Activated CD8-positive, alpha-beta memory T cell treated with anti-CD3 and anti-CD28 coated beads for 4 hours (primary cell): ENCODE measurements at places on chromosomes 2 and 18.

GRCh38 chr2:116676776-116677175 lies 1137.7 kb upstream of the DDX18 start:
- no peak for DNase-seq

DNA sequence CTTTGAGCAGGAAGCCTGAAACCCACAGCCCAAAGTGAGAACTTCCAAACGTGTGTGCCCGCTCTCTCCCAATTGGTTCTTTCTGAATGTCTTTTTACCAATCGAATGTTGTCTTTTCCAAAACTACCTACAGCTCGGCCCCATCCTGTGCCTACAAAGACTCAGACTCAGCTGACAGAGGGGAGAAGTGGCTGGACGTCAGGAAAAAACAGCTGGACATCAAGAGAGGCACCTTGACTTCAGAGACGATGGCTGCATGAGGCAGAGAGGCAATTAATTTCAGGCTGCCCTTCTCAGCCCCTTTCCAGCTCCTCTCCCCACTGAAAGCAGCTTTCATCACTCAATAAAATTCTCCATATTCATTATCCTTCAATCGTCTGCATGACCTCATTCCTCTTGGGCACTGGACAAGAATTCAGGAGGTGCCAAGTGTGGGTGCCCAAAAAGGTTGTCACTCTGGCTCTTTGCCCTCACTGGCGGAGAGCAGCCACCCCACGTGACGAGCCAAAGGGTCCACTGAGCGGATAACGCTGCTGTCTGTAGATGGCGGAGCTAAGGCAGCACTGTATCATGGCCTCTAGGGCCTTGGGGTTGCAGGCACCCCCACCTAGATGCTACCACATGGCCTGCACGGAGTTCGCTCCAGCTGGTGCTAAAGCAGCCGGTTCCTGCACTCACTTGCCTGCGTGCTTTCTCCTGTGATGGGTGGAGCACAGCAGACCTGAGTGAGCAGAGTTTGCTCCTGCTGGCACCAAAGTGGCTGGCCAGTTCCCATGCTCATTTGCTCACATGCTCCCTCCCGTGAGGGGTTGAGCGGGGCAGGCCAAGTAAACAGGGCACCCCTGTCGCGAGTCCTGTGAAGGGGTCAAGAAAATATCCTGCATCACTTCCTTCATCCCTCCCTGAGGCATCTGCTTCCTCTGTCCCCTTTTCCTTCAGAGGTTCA lies 37.9 kb downstream of the FAM210A start:
- DNase-seq, result no peak

DNA sequence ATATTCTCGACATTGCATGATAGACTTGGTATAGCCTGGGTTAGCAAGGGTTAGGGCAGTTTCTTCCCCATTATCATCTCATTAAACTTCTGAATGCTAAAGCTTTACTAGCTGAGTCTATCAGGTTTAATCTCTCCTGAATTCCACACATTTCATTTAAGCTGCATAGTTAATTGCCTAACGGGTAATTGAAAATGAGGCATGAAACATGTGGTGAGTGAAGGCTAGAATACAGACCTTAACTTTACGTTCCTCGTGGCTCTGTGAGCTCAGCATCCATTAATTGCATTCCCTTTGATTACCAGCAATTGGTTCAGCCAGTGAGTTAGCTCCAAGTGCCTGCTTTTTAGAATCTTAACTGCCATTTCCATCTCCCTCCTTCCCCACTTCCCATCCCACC lies 126.5 kb upstream of the MEX3C start:
- no peak for DNase-seq

DNA sequence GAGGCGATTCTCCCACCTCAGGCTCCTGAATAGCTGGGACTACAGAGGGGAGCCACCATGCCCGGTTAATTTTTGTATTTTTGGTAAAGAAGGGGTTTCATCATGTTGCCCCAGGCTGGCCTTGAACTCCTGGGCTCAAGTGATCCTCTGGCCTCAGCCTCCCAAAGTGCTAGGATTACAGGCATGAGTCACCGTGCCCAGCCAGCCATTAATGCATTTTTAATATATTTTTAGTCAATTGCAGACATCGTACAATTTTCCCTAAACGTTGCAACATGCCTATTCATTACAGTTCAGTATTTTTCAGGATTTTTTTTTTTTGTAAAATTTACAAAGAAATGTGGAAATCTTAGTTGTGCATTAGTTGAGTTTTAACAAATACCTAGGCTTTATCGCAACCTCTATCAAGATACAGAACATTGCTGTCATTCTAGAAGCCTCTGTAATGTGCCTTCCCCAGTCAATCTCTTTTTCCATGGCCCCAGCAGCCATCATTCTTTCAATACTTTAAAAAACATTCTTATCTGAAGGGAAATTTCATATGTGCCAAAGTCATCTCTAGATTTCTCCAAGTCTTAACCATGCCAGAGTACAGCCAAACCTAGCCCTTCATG lies 14.7 kb downstream of the NABP1 start:
- no peak for DNase-seq

GRCh38 chr2:60741576-60741975 lies 14.5 kb upstream of the PAPOLG start:
- DNase-seq, result no peak

DNA sequence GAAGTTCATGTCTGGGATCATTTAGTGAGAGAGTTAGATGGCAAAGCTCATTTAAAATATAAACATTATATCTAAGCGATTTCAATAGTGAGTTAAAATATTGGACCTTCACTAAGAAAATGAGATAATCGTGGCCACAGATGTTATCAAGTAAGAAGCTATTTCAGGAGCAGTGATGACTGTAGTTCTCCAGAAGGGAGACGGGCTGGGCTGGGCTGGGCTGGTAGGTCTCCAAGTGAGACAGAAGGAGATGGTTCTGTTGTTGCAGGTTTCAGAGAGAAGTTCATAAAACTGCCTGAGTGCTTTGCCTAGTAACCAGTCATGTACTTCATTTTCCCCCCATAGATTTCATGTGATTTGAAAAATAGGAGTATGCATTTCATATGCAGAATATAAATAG lies 130.1 kb upstream of the DAPL1 start:
- DNase-seq, result no peak

DNA sequence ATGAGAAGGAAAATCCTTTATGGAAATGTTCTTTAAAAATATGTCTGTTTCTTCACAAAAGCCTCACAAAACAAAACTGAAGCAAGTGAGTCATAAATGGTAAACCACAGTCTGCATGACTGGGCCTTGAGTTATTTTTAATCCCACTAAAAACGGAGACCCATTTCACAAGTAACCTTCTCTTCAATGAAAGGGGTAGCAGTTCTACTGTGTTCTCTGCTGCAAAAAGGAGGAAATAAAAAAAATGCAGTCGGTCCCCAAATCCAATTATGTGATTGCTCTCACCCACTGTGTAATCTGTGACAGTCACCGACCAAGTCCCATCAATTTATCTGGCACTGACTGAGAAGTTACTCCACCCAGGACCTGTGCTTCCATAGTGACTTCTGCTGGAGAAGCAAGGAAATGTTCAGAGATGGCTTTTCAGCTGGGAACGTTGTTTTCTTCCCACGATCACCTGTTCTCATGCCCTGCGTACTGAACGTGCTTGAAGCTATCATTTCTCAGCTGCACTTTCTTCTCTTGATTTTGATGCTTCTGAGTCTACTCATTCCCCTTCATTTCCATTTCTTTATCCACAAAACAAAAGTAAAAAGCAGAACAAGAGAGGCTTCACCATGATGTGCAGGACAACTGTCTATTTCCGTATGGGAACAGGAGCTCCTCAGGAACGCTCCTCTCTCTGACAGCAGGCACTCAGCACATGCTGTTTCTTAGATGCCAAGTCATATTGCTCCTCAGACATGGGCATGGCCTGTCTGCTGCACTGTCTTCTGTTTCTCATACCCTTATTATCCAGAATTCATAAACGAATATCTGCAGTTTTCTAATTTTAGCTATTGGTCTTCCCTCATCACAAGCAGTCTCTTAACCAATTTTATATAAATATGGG lies 80.0 kb upstream of the TMEM200C start:
- DNase-seq, result no peak

DNA sequence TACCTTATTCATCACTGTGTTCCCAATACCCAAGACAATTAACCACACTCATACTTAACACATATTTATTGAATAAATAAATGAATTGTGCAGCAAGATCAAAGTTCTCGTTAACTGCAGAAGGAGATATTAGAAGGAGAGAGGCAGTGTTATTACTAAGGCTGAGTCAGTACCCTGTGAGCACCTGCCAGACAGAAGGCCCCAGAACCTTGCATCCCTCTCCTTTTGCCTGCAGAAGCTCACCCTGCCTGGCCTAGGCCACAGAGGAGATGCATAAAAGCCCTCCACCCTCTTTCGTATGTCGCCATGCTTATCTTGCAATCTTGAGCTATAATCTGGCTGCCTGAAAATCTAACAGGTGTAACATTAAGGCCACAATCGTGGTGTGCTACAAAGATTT lies 20.5 kb upstream of the RNF149 start:
- no peak for DNase-seq

- DNase-seq, result no peak
Observed at GRCh38 chr2:14712111-14712510, 79.6 kb downstream of the LRATD1 start.

DNA sequence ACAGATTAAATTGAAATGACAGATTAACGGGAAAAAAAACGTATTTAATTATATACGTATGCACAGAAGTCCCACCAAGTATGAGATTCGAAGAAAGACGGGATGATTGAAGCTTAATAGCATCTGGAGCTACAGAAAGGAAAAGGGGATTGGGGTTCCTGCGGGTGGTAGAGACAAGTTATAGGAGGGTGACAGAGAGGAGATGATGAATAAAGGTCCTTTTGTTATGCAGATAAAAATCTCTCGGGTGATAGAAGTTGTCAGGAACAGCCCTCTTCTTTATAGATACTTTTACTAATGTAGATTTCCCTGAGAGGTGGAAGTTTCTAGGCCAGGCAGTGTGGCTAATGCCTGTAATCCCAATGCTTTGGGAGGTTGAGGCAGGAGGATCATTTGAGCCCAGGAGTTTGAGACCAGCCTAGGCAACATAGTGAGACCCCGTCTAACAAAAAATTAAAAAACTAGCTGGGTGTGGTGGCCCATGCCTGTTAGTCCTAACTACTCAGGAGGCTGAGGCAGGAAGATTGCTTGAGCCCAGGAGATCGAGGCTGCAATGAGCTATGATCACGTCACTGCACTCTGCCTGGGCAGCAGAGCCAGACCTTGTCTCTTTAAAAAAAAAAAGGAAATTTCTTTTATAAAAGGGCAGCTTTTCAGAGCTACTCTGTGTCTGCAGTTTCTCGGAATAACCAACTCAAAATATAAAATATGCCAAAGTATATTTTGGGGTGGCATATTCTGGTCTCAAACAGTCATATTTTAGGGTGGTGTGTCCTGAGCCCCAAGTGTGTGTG lies 113.0 kb downstream of the STPG4 start:
- no peak for DNase-seq

DNA sequence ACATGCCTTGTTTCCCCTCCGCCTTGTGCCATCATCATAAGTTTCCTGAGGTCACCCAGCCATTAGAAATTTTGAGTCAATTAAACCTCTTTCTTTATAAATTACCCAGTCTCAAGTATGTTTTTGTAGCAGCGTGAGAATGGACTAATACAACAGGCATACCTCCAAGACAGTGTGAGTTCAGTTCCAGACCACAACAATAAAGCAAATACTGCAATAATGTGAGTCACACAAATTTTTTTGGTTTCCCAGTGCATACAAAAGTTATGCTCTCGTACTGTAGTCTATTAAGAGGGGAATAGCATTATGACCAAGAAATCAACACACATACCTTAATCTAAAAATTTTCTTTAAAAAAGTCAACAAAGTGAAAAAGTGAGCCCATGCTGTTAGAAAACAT lies 217.2 kb downstream of the NR4A2 start:
- no peak for DNase-seq

GRCh38 chr2:110113961-110114591 lies 1.5 kb downstream of the MALL start:
- DNase-seq, result no peak

- no peak for DNase-seq
Observed at GRCh38 chr18:47512056-47512455, 260.6 kb upstream of the SKOR2 start.

DNA sequence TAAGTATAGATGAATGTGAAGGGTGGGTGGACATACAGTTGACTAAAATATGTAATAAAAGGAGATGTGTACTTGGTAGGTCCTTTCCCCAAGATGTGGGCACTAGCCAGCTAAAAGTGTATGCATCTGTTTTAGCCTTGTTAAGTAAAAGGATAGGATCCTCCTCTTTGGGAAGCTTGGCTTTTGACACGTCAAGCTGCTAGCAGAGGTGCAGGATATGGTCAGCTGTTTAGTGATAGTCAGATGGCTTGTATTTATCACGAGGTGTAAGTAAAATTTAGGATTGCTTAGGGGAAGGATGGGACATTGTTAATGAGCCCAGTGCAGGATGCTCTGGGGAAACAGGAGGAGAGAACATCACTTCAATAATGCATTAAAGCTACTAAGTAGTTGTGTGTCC lies 1.5 kb downstream of the MFSD6 start:
- DNase-seq, result no peak
